ENCODE measurements at places on chromosomes 6 and 20. TPM values are rescaled to one million over a fixed set of nuclear protein-coding genes. Genes with fewer than 3 reads are reported as not detected.

Gene COL9A3
- total RNA-seq = not detected

Gene HRH3
- total RNA-seq = not detected

Gene ADGB
- not detected for total RNA-seq

Gene PI3
- total RNA-seq = not detected

Gene BHLHE23
- total RNA-seq = not detected

Gene CASS4
- total RNA-seq = 9.4 TPM

Gene PRDM13
- not detected for total RNA-seq

Gene MCM3
- 247 TPM for total RNA-seq

Gene PDYN
- not detected for total RNA-seq

Gene B3GAT2
- total RNA-seq = not detected

Gene MYBL2
- 41.4 TPM for total RNA-seq

GRCh38 chr6:2054516-2055067 lies 190.8 kb downstream of the GMDS start:
- no peak for ATAC-seq
- peaks cover 4% of the 10 kb centered on the region for H3K4me1 ChIP-seq
- H3K36me3 ChIP-seq = no peaks in the 10 kb centered on the region
- H3K27ac ChIP-seq = no peak overlapping the region

- H3K27me3 ChIP-seq = no peaks in the 10 kb centered on the region
- no peak overlapping the region for H3K27ac ChIP-seq
- no peak overlapping the region for H3K4me3 ChIP-seq
- no peaks in the 10 kb centered on the region for H3K36me3 ChIP-seq
Measured at GRCh38 chr6:72245565-72245964, 359.2 kb downstream of the RIMS1 start.

DNA sequence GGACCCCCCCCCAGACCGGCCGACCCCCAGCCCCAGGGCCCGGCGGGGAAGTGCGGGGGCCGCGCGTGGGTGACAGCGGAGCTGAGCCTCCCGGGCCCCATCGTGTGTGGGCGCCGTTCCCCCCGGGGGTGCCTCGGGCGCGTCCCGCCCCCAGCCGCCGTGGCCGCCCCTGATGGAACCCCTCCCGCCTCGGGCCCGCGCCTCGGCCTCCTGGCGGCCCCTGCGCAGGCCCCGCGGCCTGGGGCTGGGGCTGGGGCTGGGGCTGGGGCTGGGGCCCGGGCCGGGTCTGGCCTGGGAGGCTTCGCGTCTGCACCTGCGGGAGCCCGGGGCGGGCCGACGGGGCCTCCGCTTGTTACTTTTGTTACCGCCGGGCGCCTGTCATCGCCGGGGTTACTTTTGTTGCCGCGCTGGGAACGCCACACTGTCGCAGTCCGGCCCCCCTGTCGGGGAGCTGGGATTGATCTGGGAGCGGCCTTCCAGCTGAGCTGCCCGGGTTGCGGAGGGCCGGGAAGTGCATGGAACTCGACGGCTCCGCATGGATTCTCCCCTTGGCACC lies 598 bp downstream of the OGFR start:
- no peaks in the 10 kb centered on the region for H3K4me1 ChIP-seq
- H3K36me3 ChIP-seq = peaks cover 57% of the 10 kb centered on the region
- peak overlapping the region; percentile 79 for H3K4me3 ChIP-seq

GRCh38 chr6:127641905-127642304 lies 64.9 kb downstream of the C6orf58 start:
- H3K27me3 ChIP-seq = peaks cover 7% of the 10 kb centered on the region
- H3K27ac ChIP-seq = no peak overlapping the region
- no peaks in the 10 kb centered on the region for H3K36me3 ChIP-seq
- no peak for ATAC-seq

DNA sequence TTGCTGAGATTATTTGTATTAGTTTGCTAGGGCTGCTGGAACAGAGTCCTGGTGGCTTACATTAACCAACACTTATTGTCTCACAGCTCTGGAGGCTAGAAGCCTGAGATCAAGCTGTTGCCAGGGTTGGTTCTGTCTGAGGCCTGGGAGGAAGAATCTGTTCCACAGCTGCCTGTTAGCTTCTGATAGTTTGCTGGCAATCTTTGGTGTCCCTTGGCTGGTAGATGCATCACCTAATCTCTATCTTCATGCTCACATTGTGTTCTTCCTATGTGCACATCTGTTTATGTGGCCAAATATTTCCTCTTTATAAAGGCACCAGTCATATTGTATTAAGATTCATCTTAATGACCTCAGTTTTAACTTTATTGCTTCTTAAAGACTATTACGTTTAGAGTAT lies 19.5 kb downstream of the SF3B5 start:
- no peak for ATAC-seq
- no peak overlapping the region for H3K27ac ChIP-seq
- no peaks in the 10 kb centered on the region for H3K36me3 ChIP-seq
- no peak overlapping the region for H3K4me3 ChIP-seq
- no peaks in the 10 kb centered on the region for H3K4me1 ChIP-seq

- peaks cover 3% of the 10 kb centered on the region for H3K27me3 ChIP-seq
- no peaks in the 10 kb centered on the region for H3K36me3 ChIP-seq
- no peak for ATAC-seq
- H3K4me3 ChIP-seq = no peak overlapping the region
- H3K27ac ChIP-seq = no peak overlapping the region
Measured at GRCh38 chr6:155778336-155778735, 322.7 kb upstream of the NOX3 start.

DNA sequence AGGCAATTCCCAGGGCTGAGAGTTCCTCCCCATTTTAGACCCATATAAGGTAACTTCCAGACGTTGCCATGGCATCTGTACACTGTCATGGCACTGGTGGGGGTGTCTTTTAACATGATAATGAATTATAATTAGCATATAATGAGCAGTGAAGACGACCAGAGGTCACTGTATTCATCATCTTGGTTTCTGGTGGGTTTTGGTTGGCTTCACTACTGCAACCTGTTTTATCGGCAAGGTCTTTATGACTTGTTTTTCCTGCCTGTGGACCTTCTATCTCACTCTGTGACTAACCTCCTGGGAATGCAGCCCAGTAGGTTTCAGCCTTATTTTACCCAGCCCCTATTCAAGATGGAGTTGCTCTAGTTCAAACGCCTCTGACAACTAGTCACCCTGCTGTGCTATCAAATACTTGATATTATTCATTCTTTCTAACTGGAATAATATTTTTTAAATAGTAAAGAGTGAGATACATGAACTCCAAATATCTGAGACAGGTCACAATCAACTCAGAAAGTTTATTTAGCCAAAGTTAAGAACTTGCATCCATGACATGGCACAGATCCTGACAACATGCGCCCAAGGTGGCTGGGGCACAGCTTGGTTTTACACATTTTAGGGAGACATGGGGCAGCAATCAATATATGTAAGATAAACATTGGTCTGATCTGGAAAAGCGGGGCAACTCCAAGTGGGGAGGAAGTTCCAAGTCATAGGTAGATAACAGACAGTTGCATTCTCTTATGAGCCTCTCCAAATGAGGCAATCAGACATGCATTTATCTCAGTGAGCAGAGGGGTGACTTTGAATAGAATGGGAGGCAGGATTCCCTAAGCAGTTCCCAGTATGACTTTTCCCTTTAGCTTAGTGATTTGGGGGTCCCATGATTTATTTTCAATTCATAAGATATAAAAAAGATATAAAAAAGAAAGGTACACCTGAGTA lies 1.2 kb upstream of the UFL1 start:
- H3K4me1 ChIP-seq = peaks cover 12% of the 10 kb centered on the region
- H3K36me3 ChIP-seq = peaks cover 26% of the 10 kb centered on the region
- H3K27ac ChIP-seq = peak overlapping the region; percentile 99
- ATAC-seq = no peak

GRCh38 chr20:23435626-23436539 lies 3.6 kb upstream of the CSTL1 start:
- H3K27me3 ChIP-seq = no peaks in the 10 kb centered on the region
- no peak for ATAC-seq
- no peak overlapping the region for H3K4me3 ChIP-seq
- H3K27ac ChIP-seq = no peak overlapping the region
- no peaks in the 10 kb centered on the region for H3K4me1 ChIP-seq

DNA sequence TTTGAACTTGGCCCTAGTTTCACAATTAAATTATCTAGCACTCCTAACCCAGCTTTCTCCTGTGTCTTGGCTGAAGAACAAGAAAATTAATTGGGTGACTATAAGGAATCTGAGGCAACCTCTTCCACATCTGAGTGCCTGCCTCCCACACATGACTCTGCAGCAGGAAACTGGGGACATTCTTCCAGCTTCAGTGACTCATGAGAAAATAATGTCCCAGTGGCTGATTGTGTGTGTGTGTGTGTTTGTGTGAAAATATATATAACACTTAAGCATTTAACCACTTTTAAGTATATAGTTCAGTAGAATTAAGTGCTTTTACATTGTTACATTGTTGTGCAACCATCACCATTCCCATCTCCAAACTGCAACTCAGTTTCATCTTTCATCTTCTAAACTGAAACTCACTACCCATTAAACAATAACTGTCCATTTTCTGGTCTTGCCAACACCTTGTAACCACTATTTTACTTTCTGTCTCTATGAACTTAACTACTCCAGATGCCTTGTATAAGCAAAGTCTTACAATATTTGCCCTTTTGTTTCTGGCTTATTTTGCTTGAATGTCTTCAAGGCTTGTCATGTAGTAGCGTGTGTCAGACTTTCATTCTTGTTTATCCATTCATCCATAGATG lies 8.7 kb downstream of the TRIM38 start:
- no peak for ATAC-seq
- H3K4me1 ChIP-seq = peaks cover 54% of the 10 kb centered on the region
- peak overlapping the region; percentile 18 for H3K27ac ChIP-seq

DNA sequence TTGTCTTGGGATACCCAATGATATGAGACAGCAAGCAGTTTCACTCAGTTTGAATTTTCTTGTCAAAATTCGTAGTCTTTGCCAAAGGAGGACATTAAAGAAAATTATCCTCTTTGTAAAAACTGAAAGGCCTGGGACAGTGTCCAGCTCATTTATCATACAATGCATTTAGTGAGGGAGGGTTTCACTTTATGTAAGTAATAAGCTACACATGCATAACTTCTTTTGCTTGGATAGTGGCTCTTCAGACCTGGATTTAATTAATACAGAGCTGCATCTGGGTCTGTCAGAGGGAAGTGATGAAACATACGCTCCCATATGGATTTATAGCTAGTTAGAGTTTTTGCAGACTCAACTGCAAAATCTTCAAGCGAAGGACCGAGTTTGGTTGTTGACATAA lies 175.6 kb downstream of the PHACTR1 start:
- H3K36me3 ChIP-seq = no peaks in the 10 kb centered on the region
- no peak for ATAC-seq
- H3K27me3 ChIP-seq = peaks cover 24% of the 10 kb centered on the region
- no peak overlapping the region for H3K27ac ChIP-seq
- H3K4me1 ChIP-seq = no peaks in the 10 kb centered on the region

GRCh38 chr20:35773154-35773751 lies 1.4 kb downstream of the PHF20 start:
- peak overlapping the region; percentile 97 for H3K4me3 ChIP-seq
- H3K4me1 ChIP-seq = peaks cover 49% of the 10 kb centered on the region
- ATAC-seq = no peak
- H3K27me3 ChIP-seq = no peaks in the 10 kb centered on the region

DNA sequence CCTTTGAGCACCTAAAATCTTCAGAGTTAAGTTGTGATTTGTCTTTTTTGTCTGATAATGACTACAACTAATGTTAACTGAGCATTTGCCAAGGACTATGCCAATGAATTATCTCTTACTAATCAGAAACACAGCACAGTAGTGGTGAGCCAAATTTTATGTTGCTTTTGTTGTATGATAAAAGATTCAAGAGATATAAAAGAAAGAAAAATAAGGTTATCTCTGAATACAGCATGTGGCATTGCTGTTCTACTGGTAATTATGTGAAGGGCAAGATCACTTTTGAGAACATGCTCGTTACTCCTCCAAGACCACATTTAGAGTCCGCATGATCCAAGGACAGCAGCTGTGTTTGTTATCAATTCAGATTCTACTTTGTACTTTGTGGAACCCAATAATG lies 133.4 kb upstream of the MYLIP start:
- H3K4me1 ChIP-seq = no peaks in the 10 kb centered on the region
- peaks cover 13% of the 10 kb centered on the region for H3K27me3 ChIP-seq
- no peak overlapping the region for H3K4me3 ChIP-seq

DNA sequence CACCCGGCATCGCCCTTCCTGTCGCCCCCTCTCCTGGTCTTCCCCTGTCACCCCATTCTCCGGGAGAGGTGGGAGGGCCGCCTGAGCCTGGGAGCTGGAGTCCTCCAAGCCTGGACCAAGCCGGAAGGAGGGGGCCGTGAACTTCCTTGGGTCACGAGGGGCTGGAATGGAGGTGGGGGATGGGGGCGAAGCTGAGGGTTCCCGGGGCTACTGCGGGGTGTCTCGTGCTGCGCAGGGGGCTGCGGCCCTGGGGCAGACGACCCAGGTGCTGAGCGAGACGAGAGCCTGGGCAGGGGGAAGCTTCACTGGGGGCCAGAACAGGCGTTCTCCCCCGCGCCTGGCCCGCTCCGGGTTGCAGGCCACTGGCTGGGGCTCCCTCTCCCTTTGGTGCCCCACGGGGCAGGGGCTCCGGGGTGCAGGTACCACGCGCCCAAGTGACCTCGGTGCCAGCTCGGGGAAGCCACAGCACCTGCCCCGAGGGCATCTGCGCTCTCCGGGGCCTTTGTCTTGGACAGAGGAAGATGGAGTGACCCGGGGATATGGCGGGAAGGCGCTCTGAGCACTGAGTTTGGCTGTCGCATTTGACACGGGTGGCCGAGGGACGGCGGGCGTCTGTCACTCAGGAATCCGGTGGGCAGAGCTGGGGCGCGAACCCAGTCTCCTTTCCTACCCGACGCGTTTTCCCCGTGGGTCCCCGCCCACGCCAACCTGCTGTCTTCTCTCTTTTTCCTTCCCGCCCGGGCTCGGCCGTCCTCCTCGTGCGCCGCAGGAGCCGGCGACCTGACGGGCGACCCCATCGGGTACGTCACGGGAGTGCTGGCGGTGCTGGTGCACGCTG lies 1.2 kb downstream of the SLC35D3 start:
- ATAC-seq = no peak
- H3K4me3 ChIP-seq = peak overlapping the region; percentile 74
- peaks cover 9% of the 10 kb centered on the region for H3K4me1 ChIP-seq
- H3K36me3 ChIP-seq = no peaks in the 10 kb centered on the region
- H3K27ac ChIP-seq = no peak overlapping the region
- peaks cover 38% of the 10 kb centered on the region for H3K27me3 ChIP-seq

DNA sequence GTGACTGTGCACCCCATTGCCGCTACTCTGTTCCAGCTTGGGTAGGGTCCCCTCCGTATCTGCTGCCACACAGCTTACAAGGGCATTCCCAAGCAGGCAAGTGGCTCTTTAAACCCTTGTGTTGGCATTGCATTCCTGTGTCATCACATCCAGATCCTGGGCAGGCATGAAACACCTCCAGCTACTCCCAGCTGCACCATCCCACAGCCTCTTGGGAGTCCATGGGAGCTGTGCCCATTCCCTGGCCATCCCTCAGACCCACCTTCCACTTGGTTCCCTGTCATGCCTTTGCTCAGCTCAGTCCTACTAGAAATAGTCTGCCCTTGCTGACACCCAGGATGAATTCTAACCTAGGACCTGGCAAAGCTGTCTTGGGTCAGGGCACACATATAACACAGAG lies 87.7 kb downstream of the PSMG4 start:
- ATAC-seq = no peak
- H3K27ac ChIP-seq = no peak overlapping the region
- H3K36me3 ChIP-seq = no peaks in the 10 kb centered on the region
- H3K27me3 ChIP-seq = peaks cover 12% of the 10 kb centered on the region
- H3K4me1 ChIP-seq = no peaks in the 10 kb centered on the region
- no peak overlapping the region for H3K4me3 ChIP-seq

GRCh38 chr6:91812596-91813274 lies 1225.9 kb upstream of the MAP3K7 start:
- H3K27ac ChIP-seq = no peak overlapping the region
- no peaks in the 10 kb centered on the region for H3K36me3 ChIP-seq
- H3K4me3 ChIP-seq = no peak overlapping the region

All from activated T-helper 17 cell treated with anti-CD3 and anti-CD28 coated beads, Interleukin-2, amount 50 U/mL, for 72 hours (primary cell).